ENCODE measurements at places on chromosomes 12 and 14. TPM values are rescaled to one million over a fixed set of nuclear protein-coding genes. Genes with fewer than 3 reads are reported as not detected.

DNA sequence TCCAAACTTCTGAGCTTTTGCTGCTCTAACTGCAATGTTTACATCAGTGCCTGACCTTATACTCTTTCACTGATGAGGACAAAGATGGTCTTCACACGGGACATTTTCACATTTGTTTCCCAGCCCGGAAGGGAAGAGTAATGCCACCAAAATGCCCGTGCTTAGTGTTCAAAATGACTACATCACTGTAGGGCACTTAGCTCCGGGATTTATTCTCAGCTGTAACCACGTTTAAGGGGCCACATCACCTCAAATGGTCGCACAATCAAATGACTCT is 2.9 kb downstream of the GSG1 start:
- peak overlapping the region; percentile 85 for H3K4me3 ChIP-seq
- peaks cover 3% of the 10 kb centered on the region for H3K27me3 ChIP-seq
- no peaks in the 10 kb centered on the region for H3K36me3 ChIP-seq
- no peak for DNase-seq
- peaks cover 79% of the 10 kb centered on the region for H3K4me1 ChIP-seq
- peak overlapping the region; percentile 99 for H3K27ac ChIP-seq

GRCh38 chr14:71193663-71194062 is 286.4 kb downstream of the PCNX1 start:
- H3K4me3 ChIP-seq = no peak overlapping the region
- DNase-seq = peak; percentile 16
- H3K27ac ChIP-seq = no peak overlapping the region
- H3K27me3 ChIP-seq = peaks cover 4% of the 10 kb centered on the region
- H3K4me1 ChIP-seq = peaks cover 8% of the 10 kb centered on the region

DNA sequence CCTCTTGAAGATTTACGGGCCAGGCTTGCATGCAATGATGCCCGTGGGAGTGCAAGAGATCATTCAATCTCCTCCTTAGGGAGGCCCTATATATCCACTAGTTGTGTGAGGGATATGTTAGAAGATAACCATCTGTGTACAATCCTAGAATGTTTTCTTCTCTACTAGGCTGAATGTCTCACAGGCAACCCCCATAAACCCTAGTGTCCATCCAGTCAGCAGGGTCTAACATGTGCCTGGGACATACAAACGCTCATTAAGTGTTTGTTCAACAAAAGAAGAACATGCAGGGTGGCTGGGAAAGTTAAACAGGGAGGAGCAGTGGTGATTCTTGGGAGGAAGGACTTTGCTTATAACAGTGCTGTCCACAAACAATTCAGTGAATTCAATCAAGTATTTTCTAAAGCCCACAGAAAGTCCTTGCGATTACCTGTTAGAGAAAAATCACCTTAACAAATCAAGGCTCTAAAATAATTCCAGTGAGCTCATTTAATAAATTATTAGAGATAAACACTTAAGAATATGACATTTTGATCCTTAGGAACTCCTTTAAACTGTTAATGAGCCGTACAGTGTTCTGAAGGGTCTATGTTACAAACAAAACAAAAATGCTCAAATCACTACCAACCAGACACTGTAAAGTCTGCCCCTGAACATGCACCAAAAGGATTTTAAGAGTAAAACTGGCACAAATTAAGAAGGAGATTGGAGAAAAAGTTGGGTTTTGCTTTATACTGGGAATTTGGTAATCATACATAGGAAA is 96.6 kb upstream of the FERMT2 start:
- DNase-seq = peak; percentile 72
- peaks cover 68% of the 10 kb centered on the region for H3K4me1 ChIP-seq
- H3K4me3 ChIP-seq = no peak overlapping the region
- peak overlapping the region; percentile 77 for H3K27ac ChIP-seq
- H3K36me3 ChIP-seq = no peaks in the 10 kb centered on the region

FIGNL2 gene
- not detected for total RNA-seq

FOXG1 gene
- total RNA-seq = not detected
